CD4-positive, CD25-positive, alpha-beta regulatory T cell (primary cell): ENCODE measurements at places on chromosomes 3 and 15.

DNA sequence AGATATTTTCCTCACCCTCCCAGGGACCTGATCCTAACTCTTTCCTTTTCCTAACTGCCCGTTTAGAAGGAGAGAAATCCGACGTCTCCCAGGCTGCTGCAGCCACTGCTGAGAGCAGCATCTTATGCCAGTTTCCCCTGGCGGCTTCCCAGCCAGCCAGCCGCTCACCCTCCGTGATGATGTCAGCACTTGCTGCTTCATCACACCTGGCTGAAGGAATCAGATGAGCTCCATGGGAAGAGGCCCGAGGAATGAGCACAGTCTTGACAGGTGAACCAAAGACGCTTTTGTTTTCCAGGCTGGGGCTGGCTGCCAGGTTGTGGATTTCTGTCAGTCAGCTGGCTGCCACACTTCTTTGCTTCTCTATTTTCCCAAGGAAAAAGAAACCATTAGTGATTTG, 445.1 kb upstream of the RBMS3 start:
- DNase-seq: no peak

- no peak for DNase-seq
Measured at GRCh38 chr3:10962481-10963036, 30.0 kb upstream of the SLC6A1 start.

DNA sequence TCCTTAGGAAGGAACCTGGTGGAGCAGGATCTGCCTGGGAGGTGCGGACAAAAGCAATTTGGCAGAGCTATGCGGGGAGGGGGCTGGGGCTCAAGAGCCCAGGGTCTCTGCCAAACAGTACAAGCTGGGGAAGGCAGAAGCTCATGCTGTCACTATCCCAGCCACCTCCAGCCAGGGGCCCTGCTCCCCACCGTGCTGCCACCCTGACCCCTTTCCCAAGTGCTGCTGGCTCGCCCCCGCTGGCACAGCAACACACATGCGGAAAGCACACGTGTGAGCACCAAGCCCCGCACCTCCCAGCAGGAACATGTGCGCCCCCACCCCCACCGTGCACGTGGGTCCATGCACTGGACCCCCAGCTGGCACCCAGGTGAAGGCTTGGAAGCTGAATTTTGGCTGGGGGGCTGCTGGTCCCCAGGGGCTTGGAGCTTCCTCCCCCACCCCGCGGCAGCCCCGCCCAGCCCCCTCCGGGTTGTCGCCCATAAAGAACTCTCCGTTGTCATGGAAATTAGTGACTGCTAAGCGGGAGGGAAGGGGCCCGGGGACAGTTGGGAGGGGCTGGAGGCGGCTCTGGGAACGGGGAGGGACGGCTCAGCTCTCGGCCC, 742 bp downstream of the CAMKV start:
- no peak for DNase-seq

GRCh38 chr15:66800584-66801235, 98.7 kb downstream of the SMAD6 start:
- no peak for DNase-seq

DNA sequence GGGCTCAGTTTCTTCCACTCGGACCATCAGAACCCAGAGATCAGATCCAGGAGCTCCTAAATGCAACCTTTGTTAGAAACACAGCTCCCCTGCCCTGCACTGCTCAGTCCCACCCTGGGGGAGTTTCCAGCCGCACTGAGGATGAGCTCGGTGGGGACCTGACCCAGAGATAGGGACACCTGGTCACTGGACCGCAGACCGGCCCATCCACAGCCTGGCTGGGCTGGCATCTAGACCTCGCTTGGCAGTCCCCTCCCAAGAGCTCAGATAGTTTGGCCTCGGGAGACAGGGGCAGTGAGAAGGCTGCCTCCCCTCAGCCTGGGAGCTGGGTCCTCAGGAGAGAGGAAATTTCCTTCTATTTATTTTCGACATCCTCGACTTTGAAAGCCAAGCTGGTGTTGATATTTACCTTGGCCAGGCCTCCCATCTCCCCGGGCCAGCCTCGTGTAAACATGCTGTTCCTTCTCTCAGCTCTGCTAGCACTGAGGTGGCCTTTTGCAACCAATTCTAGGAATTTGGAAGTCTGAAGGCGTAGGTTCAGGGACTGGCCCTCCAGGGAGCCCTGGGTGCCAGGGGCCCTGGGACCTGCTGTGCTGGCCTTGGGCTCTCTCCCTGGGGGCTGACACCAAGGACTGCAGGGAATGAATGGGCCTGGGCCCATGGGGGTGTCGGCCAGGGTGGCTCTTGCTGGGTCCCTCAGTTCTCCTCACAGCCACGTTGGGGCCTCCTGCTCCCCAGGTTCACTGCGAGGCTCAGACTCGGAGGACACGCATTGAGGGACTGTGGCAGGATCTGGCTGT, 90.1 kb downstream of the VGLL4 start:
- DNase-seq: no peak

- no peak for DNase-seq
Measured at GRCh38 chr3:23489300-23490158, 286.4 kb downstream of the UBE2E2 start.

GRCh38 chr3:7328339-7328738, 467.4 kb downstream of the GRM7 start:
- DNase-seq: no peak

GRCh38 chr15:54197995-54198394, 219.8 kb downstream of the UNC13C start:
- DNase-seq: no peak

- no peak for DNase-seq
Measured at GRCh38 chr3:111947231-111947630, 31.6 kb upstream of the ABHD10 start.

GRCh38 chr3:39295184-39295775, 15.4 kb upstream of the CX3CR1 start:
- no peak for DNase-seq

DNA sequence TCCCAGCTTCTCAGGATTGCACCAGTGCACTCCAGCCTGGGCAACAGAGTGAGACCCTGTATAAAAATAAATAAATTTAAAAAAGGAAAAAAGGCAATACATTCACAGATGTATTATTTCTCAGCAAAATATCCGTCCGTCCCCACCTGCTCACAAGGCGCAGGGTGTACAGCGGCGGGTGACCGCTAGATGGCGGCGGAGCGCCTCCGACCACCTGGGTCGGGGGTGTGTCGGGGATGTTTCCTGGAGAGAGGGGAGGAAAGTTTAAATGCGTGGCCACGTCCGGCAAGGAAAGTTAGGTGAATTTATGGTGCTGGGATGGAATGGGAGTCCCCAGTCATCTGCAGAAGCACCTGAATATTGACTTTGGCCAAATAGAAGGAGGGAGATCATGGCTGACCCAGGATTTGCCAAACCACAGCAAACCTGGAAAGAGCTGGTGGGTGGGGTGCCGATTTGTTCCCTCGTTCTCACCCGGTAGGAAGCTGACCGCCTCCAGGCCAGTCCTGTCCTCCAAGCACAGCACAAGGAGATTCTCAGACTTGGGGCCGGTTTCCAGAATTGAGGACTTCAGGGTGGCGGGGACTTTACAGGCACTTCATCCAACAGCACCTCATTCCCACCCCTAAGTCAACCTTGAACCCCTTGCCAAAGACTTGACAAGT, 88.3 kb downstream of the TMEM266 start:
- DNase-seq: peak; percentile 26

DNA sequence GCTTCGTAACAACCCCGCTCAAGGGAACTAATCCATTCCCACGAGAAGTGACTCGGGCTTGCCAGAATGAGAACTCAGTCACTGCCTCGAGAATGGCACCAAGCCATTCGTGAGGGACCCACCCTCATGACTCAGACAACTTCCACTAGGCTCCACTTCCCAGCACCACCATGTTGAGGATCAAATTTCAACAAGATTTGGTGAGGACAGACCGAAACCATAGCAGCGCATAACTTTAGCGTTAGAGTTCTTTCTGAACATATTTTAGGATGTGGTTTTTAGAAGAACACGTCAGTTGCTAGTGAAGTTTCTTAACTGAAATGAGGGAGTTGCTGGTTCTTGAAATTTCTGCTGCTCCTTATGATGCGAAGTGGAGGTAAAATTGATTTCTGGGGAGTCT, 13.5 kb downstream of the PTPRG start:
- no peak for DNase-seq

- no peak for DNase-seq
Measured at GRCh38 chr3:6105187-6105586, 755.7 kb upstream of the GRM7 start.

DNA sequence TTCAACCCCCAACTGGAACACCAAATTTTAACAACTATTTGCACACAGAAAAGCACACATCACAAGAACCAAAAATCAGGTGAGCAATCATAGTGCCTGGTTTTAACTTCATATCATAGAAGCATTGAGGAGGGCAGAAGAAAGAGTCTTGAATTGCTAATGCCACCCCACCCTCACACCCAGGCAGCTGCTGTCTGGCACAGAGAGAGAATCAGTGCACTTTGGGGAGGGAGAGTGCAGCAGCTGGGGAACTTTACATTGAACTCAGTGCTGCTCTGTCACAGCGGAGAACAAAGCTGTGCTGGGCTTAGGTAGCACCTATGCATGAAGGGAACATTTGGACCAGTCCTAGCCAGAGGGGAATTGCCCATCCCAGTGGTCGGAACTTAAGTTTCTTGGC, 76.0 kb upstream of the KBTBD8 start:
- no peak for DNase-seq

GRCh38 chr15:33907326-33907725, 61.0 kb upstream of the CHRM5 start:
- no peak for DNase-seq

- no peak for DNase-seq
Measured at GRCh38 chr3:12901623-12902045, 60.3 kb upstream of the RPL32 start.

- DNase-seq: no peak
Measured at GRCh38 chr3:42730294-42730693, 27.7 kb upstream of the HHATL start.

GRCh38 chr3:186400662-186401061, 38.6 kb upstream of the DGKG start:
- DNase-seq: no peak

GRCh38 chr3:138418601-138419206, 15.7 kb upstream of the ESYT3 start:
- DNase-seq: no peak

DNA sequence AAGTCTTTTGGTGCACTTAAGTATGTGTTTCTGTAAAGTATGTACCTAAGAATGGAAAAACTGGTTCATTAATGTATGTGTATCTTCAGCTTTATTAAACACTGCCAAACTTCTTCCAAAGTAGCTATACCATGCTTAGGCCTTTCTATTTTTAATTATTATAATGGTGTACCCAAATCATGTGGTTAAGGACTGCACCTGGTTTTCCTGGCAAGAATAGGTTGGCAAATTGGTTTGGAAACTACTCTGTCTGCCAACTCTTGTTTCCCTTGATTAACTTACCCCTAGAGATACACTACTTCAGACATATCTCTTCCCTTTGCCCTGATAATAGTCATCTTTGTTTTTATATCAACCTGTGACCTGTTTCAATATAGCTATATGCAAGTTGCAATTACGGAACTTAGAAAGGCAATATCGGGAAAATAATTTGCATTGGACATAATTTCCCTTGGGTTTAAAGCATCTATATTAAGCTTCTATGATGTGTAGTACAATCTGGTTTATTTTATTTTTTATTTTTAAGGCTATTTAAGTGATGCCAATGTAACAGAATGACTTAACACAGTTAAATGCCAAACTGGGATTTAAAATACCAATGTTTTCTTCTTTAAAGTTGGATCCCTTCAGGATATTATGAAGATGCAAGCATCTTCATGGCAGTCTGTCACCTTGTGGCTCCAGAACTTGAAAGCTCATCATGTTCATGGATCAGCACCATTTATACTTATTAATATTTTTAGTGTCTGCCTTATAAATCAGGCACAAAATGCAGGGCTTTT, 40.6 kb upstream of the TMEM108 start:
- DNase-seq: no peak

DNA sequence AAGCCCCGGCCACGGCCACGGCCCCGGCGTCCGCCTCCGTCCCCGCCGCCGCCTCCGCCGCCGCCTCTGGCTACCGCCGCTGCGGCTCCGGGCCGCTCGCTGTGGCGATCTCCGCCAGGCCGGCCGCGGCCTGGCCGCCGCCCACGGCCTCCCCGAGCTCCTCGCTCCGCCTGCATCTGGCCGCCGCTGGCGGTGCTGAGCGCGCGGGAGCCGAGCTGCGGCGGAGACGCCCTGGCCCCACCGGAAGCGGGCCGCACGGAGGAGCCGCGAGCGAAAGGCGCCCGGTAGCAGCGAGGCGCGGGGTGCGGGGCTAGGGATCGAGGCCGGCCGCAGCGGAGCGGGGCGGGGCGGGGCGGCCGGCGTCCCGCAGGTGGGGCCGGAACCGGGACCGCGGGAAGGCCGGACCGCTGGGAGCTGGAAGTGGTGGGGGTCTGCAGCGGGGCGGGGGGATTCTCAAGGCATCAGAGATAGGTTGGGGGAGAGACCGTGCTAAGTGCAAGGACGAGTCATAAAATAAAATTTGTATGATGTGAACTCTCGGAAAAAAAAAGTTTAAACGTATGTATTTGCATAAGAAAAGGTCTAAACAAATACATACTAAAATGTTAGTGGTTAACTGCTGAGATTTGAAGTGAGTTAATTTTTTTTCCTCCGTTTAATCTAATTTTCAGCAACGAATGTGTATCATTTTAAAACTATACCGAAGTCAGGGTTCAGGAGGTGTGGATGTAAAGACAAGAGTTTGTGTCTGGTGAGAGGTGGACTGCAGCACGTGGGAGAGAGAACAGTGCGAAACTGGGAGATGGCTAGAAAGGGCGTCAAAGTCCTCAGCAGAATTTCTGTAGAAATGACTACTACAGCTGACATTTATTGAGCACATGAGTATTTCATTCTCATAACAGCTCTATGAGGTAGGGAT, at the start of gene AVEN:
Gene AVEN, minus strand, starts transcription at position 334 of the 919 bp plus-strand sequence. Its CDS starts 158 bp downstream, at position 176.
- DNase-seq: peak; percentile 29

DNA sequence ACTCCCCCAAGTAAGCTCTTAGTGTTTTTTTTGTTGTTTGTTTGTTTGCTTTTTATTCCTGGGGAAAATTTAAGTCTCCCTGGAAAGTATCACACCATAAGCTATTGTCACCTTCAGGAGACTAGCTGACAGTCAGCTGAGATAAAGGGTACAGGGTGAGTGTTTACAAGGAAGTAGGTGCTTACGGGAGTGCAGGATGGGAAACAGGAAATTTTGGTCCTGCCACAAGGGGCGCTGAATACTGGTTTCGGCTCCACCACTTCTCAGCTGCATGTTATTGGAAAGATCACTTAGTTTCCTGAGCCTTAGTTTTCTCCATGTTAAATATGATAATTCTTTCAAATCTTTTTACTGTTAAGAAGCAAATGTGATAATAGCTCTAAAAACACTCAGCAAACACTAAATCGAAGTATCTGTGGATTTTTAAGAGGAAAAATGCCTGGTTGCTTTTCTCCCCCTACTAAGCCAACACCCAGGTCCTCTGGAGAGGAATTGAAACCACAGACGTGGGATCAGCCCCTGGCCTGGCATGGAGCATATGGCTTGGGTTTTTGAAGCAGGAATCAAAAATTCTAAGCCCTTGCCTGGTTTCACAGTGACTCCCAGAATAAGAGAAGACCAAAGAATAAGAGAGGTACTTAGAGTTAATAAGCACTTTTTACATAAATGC, 90.7 kb downstream of the SCN11A start:
- DNase-seq: no peak

DNA sequence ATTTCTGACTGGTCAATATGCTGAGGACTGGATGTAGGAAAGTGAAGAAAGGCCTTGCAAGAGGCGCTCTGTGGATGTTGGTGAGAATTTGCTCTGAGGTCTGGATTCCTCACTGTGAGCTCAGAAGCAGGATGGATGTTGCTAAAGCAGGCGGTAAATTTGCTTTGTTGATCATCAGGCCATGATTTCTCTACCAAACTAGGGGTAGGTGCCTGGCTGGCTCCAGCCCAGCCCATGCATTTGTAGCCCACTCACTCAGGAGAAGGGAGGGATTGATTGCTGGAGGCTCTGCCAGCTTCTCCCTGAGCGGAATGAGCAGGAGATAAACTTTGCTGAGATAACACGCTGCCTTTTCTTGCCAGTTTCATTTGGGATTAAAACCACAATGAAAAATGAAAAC, 44.3 kb upstream of the NTRK3 start:
- DNase-seq: no peak
